ENCODE measurements at places on chromosomes 6 and 20.
A peak's percentile ranks its signal among the peaks of the same experiment; 100 is the strongest.

- no peak for DNase-seq
Observed at GRCh38 chr6:14929291-14929690, 316.6 kb upstream of the JARID2 start.

- no peak for DNase-seq
Observed at GRCh38 chr6:128573036-128573435, 52.6 kb upstream of the PTPRK start.

GRCh38 chr6:53579338-53579737 lies 34.4 kb upstream of the GCLC start:
- DNase-seq = no peak

DNA sequence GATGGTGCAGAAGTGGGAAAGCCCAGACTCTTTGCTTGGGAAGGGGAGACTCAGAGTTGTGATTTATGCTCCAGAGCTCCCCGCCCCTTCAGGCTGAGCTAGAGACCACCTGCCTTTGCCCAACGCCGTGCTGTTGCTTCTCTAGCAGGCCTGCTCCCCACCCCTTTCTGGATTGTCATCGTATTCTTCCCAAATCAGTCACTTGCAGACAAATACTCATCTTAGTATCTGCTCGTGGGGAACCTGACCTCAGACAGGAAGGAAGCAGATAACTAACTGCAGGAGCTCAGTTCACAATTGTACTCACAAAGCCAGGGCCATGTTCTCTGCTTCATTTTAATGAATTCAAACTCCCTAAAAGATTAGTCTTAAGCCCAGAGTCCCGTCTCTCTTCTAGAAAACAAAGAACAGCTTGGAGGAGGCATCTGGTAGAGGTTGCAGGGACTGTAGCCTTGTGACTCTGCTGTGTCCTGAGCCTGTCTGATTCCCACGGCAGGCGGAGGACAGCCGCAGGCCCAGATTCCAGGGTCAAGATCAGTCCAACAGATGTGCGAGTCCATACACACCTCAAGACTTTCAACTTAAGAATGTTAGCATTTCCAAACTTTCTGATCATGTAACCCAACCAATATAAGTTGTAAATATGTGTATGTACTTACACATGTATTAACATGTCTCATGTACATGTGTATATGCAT lies 57.2 kb upstream of the GGTLC1 start:
- no peak for DNase-seq

DNA sequence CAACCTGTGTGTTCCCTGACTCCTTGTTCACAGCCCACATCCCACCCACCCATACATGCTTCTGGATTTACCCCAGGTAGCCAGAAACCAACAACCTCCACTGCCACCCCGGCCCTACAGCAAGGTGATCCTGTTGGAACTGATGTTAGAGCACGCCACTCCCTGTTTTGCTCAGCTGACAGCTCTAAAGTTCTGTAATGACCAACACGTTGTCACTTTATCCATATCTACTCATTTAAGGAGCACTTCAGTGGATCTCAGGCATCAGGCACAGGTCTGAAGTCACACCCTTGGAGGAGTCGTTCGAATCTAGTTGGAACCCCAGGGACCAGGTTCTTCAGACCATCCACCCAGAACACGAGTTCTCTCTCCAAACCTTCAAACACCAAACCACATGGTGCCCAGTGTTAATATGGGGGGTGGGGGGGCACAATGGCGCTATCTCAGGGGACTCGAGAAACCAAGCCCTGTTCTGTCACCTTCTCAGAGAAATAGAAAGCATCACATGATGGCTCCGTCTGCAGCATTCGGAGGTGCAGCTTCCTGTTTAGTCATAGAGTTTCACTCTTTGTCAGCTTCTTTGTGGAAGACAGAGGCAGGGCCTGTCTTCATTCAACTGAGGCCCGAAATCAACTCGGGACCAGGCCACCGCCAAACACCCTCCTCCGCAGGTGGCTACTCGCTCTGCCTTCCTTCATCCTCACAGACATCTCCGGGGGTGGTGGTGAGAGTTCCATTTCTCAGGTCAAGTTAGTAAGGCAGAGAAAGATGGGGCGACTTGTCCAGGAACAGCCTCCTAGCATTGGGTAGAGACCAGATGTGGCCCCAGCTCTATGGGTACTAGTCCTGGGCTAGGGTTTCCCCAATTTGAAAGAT lies 142.2 kb downstream of the NFATC2 start:
- no peak for DNase-seq

DNA sequence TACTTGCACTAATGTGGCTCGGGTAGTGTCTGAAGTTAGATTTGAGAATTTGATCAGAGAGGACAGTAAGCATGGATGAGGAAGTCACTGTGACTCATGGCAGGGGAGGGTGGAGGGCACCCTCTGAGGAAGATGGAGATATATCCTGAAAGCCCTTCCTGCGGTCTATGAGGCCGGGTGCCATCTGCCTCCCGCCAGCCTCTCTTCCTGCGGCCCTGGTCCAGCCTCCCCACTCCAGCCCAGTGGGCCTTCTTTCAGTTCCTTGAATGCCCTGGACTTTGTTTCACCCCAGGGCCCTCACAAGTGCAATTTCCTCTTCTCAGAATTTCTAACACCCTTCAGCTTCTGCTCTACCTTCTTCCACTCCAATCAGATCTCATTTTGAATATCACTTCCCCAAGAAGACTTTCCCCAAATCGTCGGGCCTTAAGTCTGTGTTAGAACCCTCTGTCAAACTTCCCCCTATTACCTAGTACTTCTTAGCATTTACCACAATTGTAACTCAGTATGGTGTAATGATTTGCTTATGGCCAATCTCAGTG lies 20.2 kb upstream of the TNFAIP3 start:
- DNase-seq = no peak

DNA sequence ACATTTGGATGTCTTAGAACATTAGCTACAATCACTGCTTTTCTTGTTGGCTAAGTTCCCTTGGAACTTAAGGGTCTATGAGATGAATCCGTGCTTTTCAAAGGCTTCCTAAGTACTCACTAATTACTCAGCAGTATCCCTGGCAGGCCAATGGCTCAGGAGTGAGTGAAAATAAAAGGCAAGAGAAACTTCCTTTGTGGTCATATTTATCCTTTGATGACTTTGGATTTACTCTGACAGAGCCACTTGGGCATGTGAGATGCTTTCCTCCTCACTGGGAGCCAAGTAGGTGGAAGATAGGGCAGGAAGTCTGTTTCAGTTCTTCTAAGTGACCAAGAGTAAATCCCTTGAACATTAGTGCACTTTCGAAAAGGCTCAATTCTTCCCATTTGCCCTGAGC lies 224.3 kb upstream of the FOXA2 start:
- DNase-seq = no peak

GRCh38 chr6:164377348-164377918 lies 932.0 kb downstream of the C6orf118 start:
- no peak for DNase-seq

DNA sequence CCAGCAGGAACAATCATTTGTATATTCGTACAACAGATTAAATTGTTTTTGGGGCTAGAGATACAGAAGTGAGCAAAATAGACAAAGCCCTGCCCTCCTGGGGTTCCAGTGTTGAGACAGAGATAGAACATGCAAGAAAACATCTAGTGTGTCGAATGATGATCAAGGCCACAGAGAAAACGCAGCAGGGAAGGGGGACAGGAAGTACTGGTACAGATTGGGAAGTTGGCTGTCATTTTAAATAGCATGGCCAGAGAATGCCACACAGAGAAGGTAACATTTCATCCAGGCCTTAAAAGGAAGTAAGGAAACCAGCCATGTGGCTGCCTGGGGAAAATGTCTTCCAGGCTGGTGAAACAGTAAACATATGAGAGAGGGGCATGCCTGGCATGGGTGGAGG lies 202.6 kb upstream of the MYLIP start:
- DNase-seq = no peak

DNA sequence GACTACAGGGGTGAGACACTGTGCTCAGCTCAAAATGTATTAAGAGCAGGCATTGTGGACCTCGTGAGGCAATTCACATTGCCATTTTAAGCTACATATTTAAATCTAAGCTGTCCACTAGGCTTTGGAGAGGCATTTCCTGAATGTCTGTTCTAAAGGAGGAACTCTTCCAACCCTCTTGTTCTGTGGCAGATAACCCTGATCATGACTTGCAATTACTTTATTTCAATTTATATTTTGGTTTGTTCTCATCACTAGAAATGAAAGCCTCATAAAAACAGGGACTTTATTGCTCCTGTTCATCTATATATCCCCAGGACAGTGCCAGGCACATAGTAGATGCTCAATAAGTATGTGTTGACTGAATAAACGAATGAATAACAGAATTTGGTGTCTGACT lies 84.0 kb upstream of the SALL4 start:
- DNase-seq = no peak

GRCh38 chr6:161922631-161923119 lies 648.8 kb upstream of the AGPAT4 start:
- peak; percentile 23 for DNase-seq
